ENCODE measurements at places on chromosomes 6 and 20. TPM values are rescaled to one million over a fixed set of nuclear protein-coding genes. Genes with fewer than 3 reads are reported as not detected.

DNA sequence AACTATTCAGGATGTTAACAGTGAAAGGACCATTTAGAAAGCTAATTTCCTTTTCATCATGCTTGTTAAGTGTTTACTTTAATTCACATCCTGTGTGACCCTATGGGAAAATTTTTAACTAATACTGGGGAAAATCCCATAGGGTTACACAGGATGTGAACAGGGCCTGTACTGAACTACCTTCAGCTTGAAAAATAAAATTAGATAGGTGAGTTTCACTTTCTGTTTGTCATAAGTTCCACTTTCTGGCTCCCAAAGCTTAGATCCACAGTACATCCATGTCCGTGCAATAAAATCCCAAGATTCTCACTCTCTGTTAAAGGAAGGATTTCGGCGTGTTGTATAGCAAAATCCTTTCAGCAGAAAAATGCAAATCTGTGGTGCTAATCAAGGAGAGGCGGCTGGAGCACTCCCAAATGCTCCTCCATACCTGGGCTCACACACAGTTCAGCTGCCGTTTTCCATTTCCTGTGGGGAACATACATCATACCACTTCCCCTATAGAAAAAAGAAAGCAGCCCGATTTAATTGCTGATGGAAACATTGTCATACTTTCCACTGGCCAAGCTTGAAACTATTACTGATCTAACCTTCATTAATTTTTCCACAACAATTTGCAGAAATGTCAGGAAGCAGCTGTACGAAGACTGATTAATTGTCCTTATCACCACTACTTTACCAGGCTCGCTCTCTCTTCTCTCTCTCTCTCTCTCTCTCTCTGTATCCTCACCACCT is 125.2 kb downstream of the HIVEP2 start:
- no peak for DNase-seq

DNA sequence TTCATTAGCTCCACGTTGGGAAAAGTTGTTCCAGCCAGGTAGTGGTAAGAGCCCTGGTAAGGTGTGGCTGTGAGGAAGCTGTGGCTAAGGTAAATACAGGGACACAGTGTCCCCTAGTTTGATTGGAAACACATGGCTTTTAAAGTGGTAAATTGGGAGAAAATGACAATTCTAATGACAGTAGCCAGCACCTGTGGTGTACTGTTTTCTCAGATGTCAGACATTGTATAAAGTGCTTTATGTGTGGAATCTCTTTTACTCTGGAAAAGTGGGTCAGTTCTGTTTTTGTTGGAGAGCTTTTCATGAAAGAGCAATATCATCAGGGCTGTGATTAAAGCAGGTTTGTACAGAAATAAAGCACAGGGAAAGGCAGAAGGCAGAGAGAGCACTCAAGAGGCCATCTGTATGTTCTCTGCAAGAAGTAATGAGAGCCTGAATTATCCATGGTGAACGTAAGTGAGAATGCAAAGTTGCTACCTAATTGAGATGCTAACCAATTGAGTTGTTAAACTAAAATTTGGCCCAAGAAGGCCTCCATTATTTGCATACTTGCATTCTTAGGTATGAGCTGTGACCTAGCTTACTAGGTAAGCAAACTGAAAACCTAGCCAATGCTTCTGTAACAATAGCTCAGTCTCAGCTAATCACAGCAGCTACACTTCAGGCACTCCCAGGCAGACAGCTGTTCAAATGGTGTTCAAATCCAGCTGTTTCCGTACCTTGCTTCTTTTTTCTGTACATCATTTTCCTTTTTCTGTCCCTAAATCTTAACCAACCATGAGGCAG is 28.2 kb downstream of the MRAP2 start:
- DNase-seq, result no peak

The SCRT2 gene
- total RNA-seq, result not detected

GRCh38 chr6:72533606-72534005 is 88.3 kb upstream of the KCNQ5 start:
- no peak for DNase-seq

DNA sequence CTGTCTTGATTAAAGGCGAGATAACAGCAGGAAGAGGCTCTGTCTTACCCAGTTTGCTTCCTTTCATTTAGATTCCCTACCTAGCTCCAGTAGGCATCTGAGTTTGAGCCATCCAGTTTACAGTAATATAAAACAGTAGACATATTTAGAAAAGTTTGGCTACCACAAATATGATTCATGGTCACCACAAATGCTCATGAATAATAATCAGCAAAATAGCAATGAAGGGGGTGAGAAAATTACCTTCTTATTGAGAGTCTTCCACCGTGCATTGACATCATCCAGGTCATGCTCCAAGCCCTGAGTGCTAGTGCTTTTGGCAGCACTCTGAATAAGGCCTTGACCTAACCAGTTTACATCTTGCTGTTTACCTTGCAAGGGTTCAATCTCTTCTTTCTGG is 106.2 kb downstream of the DST start:
- no peak for DNase-seq

DNA sequence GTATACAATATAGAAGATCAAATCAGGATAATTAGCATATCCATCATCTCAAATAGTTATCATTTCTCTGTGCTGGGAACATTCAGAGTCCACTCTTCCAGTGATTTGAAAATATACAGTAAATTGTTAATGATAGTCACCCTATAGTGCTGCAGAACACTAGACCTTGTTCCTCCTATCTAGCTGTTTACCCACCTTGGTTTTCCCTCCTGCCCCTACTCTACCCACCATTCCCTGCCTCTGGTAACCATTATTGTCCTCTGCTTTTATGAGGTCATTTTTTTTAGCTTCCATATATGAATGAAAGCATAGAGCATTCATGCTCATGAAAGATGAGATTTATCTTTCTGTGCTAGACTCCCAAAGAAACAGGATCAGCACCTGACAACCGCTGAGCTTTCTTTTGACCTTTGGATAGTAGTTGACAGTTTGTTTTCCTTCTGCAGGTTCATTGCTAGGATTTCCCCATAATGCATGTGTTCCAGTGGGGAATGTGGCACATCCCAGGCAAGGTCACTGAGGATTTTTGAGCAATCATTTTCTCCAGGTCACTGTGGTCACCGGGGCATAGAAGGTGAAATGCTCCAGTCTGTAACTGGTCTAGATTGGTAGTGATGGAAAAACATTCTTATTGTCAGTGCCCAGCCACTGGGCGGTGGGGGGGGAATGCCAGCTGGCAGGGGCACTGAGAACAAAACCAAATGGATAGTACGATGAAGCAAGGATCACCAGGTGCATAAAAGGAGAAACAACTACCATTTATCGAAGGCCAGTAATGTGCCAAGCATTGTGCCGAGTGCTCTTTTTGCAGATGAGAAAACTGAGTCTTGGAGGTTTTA is 33.6 kb upstream of the BCAS1 start:
- DNase-seq, result no peak

The BPIFB1 gene
- total RNA-seq, result not detected

DNA sequence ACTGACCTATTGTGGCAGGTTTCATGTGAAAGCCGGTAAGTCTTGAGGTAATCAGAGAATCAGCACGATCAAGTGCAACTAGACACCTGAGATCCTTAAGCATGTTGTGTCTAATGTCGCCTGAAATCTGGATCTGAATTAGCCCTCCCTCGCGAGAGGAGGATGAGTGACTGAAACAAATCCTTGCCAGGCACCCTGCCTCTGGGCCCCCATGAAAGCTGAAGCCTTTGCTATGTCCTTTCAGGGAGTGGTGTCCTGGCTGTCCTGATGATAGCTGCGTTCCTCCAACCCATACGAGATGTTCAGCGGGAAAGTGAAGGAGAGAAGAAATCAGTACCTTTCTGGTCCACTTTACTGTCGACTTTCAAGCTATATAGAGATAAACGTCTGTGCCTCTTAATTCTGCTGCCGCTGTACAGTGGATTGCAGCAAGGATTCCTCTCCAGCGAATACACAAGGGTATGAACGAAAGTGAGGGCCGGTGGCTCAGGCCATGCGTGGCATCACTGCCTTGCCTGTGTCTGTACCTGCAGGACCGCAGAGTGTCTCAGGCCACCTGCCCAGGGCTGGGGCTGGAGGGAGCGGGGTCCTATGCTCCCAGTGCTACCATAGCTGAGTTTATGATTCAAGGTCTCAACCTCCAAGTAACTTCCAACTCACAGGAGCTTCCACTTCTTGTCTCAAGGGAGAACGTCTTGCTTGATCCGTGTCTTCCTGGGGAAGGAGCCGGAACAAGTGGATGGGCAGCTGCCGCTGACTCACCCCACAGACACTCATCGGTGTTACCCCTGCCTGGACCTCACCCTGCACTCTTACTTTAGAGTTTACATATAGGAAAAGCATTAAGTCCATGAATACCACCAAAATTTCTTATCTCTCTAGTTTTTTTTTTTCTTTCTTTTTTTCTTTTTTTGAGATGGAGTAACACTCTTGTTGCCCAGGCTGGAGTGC is 12.8 kb downstream of the UNC93A start:
- no peak for DNase-seq

GRCh38 chr20:64069614-64070243 is 6.7 kb downstream of the TCEA2 start:
- DNase-seq, result no peak

DNA sequence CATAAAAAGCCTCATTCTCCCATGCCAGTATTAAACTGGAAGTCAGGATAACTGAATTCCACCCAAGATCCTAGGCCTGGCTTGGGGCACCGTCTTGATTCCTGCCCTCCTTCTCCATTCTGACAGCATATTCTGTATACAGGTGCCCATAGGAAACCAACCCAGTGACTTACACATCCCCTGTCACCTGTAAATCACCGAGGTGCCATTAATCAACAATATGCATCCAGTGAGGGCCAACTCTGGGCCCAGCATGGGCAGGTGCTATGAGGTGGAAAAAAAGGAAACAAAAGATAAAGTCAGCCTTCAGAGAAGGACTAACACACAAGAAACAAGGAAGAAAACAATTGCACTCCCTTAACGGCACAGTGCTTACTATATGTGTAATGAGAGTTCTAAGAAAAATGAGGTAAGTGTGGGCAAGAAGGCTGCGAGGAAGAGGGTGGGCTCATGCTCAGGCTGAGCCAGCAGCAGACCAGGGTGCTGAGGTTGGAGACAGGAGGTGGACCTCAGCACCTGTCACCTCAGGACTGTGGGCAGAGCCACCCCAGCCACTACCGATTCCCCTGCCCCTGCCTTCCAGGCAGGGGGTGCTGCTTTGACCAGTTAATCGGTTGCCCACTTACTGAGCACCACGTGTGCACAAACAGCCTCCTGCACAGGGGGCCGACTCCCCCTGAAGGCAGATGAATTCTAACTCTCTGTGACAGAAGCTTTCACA is 105.9 kb downstream of the TRERF1 start:
- DNase-seq, result no peak

GRCh38 chr6:42624601-42625000 is 60.8 kb downstream of the UBR2 start:
- no peak for DNase-seq

DNA sequence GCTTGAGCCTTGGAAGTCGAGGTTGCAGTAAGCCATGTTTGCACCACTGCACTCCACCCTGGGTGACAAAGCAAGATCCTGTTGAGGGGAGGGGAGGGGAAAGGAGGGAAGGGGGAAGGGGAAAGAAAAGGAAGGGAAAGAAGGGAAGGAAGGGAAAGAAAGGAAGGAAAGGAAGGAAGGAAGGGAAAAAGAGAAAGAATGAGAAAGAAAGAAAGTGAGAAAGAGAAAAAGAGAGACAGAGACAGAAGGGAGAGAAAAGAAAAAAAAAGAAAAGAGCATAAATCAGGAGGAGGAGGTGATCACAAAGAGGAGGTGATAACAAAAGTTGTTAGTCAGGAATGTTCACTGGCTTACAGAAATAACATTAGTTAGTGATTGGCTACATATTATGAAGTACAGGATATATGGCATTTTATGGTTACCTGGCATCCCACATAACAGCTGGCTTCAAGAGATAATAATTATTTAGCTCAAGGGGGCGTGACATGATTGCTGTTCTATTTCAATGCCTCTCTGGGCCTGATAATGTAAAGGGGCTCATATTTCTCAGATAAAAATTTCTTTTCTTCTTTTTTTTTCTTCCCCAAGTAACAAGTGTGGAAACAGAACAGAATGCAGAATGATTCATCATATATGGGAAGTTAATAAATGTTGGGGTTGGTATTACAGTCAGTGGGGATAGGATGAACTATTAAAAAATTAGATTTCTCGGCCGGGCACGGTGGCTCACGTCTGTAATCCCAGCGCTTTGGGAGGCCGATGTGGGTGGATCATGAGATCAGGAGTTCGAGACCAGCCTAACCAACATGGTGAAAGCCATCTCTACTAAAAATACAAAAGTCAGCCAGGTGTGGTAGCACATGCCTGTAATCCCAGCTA is 27.1 kb downstream of the SAMHD1 start:
- DNase-seq, result no peak

The ADAM33 gene
- 0.67 TPM for total RNA-seq

DNA sequence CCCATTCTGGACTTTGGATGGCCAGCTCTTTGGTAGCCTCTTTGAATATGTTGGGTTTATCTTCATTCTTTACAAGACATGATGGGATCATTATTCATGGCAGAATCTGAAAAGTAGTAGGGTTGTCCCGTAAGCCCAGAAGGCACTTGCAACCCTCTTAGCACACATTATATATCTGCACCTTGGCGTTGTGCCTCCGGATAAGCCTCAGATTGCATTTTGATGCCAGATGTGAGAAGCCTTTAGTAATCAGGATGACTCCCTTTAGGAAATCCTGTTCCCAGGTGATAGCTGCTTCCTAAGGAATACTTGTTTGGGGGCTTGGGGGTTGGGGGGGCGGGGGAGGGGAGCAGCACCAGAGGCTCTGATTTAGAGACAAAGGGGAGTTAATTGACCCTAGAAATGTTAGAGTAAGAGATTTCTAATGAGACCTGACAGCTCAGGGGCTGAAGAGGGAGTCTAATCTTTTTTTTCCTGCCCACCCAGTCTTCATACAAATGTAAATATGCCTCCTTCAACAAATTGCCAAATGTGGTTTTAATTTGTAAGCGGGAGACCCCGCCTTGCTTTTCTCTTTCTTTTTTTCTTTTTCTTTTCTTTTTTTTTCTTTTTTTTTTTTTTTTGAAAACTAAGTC is 55.1 kb downstream of the JAG1 start:
- DNase-seq, result no peak

GRCh38 chr20:22515264-22515663 is 69.1 kb downstream of the FOXA2 start:
- DNase-seq, result no peak

GRCh38 chr6:134230087-134230700 is 87.7 kb downstream of the SGK1 start:
- DNase-seq, result no peak

DNA sequence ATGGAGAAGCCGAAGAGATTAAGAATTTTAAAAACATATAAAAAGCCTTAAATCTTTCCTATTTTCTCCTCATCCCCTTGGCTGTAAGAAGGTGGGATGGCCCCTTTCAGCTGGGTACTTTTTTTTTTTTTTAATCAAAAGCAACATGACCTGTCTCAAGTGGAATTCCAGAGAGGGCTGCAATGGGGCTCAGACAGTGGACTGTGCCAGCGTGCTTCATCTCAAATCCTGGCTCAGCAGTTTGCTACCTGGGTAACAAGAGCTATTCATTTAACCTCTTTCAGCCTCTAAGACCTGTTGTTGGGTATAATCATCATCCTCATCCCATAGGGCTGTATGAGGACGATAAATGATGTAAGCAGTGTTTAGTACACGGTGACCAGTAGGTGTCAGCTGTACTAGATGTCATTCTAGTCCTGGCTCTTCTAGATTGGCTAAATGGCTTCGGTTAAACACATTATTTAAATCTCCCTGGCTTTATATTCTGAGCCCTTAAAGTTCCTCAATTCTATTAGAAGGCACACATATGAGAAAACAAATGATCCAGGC is 6.9 kb upstream of the PPP1R3G start:
- no peak for DNase-seq
